ENCODE measurements at places on chromosomes 6 and 20.

GRCh38 chr6:144935661-144936060 lies 650.5 kb downstream of the UTRN start:
- no peak for DNase-seq

- no peak for DNase-seq
Measured at GRCh38 chr20:63265891-63266515, 6.6 kb upstream of the ARFGAP1 start.

GRCh38 chr20:4546786-4547185 lies 174.9 kb upstream of the PRND start:
- DNase-seq = no peak

DNA sequence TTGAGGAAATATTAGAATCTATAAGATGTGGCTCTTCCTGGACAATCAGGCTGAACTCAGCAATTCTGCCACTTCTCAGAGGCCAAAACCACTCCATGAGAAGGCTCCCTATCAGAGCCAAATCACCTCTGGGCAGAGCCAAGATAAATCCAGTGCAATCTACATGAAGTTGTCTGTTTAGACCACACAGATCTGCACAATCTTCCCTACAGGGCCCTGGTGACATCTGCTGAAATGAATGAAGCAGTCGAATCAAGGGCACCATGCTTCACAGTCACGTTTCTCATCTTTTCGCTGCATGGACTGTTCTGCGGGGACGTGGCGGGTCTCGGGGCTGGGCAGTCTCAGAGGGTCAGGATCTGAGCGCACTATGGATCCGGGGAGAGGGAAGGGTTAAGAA lies 60.1 kb upstream of the CD93 start:
- no peak for DNase-seq

DNA sequence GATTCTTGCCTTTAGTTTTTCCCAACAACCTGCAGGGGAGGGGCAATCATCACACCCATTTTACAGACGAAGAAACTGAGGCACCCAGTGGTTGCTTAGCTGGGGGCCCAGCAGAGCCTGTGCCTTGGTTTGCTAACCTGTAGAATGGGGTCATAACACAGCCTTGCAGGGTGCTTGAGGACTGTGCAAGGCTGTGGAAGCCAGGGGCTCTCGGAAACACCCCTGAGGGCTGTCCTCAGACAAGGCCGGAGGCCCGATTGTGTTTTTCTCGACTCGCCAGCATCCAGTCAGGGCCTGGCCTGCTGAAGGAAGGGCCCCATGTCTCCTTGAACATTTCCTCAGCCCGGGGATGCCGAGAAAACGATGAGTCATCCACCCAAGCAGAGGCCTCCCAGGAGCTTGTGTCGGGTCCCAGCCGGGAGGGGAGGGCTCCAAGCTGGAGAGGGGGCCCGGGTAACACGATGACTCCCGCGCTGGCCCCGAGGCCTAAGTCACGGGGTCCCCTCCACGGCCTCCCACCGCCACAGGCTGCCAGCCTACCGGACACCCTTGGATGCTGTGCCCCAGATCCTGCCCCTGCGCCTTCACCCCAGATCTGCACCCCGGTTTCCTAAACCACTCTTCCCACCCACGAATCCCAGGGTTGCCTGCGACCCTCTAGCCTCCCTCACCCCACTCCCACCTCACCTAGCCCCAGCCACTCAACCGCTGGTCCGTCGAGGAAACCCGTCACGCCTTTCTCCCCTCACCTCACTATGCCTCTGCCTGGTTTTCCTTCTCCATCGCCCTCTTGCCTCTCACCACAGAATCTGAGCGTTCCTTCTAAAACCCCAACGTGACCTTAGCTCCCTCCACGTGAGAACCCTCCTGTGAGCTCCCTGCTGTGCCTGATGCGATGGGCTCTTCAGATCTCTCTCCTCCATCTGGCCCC lies 10.6 kb downstream of the NOL4L start:
- no peak for DNase-seq

- DNase-seq = no peak
Measured at GRCh38 chr6:45054610-45055009, 273.5 kb upstream of the RUNX2 start.

- no peak for DNase-seq
Measured at GRCh38 chr6:44737341-44737740, 349.8 kb downstream of the CDC5L start.

- no peak for DNase-seq
Measured at GRCh38 chr6:23532227-23532626, 593.8 kb upstream of the NRSN1 start.

DNA sequence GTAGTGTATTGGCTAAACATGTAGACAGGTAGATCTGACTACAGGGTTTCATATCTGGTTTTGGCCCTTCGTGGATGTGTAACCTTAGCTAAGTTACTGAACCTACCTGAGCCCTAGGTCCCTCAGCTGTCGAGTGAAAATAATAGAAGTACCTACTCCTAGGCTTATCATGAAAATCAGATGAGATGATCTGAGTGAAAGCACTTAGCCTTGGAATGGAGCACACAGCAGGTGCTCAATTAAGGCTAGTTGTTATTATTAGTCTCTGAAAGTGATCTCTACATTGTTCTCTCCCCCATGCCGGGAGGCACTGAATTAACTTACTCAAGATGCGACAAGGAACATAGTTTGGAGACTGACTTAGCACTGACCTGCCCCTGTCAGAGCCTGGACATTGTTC lies 174.7 kb upstream of the ZNF217 start:
- no peak for DNase-seq

DNA sequence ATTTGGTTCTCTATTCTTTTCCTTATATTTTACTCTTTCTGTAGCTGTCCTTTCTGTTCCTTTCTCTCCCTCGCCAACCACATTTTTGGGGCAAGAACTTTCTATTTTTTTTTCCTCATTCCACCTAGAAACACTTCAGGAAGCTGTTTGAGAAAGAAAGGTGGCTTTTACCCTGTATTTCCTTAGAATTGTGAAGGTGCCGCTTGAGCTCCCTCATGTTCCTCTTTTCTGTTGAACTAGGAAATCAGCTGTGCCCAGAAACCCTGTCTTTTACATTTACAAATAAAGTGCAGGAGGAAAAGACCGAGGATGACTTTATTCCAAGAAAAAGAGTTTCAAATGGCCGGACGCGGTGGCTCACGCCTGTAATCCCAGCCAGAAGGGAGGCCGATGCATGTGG lies 38.2 kb downstream of the OR2B2 start:
- DNase-seq = no peak

GRCh38 chr20:50540620-50541605 lies 30.7 kb downstream of the PTPN1 start:
- DNase-seq = no peak

- DNase-seq = no peak
Measured at GRCh38 chr6:4786996-4787395, 10.8 kb downstream of the CDYL start.

GRCh38 chr20:54061101-54061881 lies 9.1 kb downstream of the BCAS1 start:
- no peak for DNase-seq

- no peak for DNase-seq
Measured at GRCh38 chr6:3518356-3519190, 61.7 kb upstream of the SLC22A23 start.

DNA sequence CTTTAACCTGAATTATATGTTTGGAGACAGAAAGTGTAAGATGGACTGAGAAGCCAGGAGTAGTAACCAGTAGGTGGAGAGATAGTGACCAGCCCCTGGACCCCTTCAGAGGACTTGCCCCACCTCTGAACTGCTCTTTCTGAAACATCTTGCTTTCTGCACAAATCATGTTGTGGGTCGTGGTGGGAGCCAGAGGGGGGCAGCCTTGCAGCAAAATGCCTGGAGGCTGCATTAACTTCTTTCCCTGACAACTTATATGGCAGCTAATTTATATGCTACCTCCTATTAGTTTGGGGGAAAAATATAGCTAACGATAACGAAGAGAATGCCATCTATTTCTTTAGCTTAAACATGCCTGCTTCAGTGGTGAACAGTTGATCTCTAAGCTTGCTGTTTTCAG lies 859.8 kb downstream of the MAFB start:
- no peak for DNase-seq

GRCh38 chr6:79263359-79263758 lies 28.9 kb upstream of the HMGN3 start:
- DNase-seq = no peak

- no peak for DNase-seq
Measured at GRCh38 chr6:18784794-18785193, 397.6 kb downstream of the RNF144B start.

GRCh38 chr20:2845607-2846006 lies 5.1 kb downstream of the VPS16 start:
- DNase-seq = no peak

DNA sequence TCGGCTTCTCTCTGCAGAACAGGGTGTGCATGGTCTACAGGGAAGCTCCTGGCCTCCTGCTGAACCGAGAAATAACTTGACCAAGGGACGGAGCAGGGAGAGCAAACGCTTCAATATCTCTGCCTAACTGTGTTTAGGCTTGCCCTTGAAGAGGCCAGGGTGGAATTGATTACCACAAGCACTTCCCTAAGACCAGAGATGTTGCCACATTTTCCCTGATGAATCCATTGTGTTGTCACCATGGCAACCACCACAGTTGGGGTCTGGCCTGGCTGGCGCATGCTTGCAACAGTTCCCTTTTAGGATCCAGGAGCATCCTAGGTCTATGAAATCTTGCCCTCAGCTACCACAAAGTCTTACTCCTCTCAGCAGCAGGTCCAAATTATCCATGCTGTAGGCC lies 213.5 kb upstream of the SULF2 start:
- no peak for DNase-seq

- DNase-seq = no peak
Measured at GRCh38 chr20:63580796-63581461, 6.9 kb upstream of the HELZ2 start.

GRCh38 chr6:99099243-99099642 lies 151.5 kb upstream of the FBXL4 start:
- DNase-seq = peak; percentile 1

DNA sequence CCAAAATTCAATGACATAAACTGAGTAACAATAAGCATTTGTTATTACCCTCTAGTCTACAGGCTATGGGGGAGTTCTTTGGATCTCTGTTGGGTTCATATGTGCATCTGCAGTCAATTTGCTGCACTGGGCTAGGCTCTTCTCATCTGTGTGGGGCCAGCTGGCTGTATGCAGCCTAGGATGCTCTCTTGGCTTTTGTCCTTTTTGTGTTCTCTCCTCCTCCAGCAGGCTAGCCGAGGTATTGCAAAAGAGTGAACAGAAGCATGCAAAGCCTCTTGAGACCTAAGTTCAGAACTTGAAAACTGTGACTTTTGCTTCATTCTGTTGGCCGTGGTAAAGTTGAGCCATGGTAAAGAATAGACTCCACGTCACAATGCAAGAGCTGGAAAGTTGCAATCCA lies 62.8 kb upstream of the FOXO3 start:
- DNase-seq = no peak

- DNase-seq = no peak
Measured at GRCh38 chr6:127824061-127824460, 76.8 kb downstream of the THEMIS start.

GRCh38 chr6:132892929-132893771 lies 78.8 kb downstream of the RPS12 start:
- DNase-seq = no peak

DNA sequence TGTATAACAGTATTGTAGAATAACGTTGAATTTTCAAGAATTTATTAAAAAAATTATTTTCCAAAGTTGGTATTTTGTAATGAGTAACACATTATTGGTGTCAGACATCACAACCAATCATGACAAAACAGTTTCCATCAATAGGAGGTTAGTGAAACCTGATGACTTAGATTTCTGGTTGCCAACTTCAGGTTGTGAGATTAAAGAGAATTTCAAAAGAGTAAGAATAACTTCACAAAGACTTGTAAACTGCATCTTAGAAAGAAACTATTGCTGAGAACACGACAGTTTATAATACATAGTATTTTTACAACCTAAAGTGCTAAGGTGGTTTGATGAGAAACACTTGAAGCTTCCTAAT lies 159.2 kb upstream of the ARG1 start:
- DNase-seq = no peak

DNA sequence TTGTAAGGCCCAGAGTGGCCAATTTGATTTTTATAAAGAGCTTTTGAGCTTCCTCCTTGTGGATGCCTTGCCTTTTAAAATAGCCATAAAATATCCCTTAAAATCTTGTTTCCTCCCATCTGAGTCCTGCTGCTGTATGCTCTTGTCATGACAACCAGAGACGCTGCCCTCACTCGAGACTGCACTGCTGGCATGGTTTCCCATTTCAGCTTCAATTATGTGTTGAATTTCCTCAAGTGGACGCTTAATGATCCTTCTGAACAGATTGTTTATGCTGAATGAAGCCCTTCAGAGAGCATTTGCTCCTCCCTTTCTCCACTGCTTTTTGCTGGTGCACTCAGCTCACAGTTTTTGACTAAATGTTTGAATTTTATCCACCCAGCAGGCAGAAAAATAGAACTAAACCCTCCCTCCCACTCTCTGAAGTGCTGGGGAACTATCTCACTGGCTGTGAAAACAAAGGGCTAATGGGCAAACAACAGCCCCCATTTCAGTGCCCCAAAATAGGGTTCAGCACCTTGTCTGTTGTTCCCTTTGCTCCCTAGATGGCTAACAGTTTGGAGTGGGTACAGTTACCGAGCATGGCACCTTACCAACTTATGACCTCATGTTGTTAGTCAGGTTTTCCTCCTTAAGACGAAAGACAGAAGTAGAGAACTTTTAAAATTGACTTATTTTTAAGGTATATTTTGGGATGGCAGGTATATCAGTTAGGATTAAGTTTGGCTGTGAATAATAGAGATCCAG lies 45.5 kb upstream of the RNF8 start:
- peak; percentile 91 for DNase-seq

DNA sequence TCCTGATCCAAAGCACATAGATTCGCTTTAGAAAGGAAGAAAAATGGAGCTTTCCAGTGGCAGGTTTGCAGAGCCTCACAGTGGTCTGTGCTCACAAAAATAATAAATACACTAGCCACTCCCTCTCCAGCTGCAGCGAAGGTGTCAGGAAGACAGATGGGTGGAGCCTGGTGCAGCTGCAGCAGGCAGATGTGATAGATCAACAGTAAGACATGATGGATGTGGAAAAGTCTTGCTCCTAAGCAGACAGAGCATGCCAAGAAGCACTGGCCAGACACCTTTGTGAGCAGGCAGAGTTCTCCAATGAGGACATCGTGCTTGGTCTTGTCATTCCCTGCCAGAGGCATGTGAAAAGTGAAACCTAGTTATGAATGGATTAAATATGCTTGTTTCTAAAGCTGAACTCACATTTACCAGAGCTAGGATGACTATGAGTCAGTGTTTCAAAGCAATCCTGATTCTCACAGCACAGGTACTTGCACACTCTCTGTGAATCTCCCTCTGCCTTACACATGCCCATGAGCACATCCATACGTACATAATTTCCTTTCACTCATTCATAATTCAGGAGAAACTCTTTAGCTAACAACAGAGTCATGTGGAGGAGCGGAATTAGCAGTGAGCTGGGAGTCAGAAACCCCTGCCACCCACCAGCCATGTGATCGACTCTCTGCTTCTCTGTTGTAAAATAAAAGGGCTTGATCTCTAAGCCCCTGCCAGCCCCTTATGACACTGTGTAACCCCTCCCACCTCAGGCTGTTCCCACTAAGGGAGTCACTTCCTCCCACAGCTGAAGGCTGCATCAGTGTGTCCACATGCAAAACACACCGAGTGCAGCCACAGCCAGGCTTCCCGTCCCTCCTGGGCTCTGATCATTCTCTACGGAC lies 111.2 kb downstream of the SCML4 start:
- no peak for DNase-seq
